Activated CD4-positive, alpha-beta T cell treated with anti-CD3 and anti-CD28 coated beads, Interleukin-2, amount 10 ng/mL, durations not matched to agents 24 days and 14 days (primary cell): ENCODE measurements at places on chromosomes 12 and 14.

- H3K4me1 ChIP-seq: no peaks in the 10 kb centered on the region
- no peak overlapping the region for H3K4me3 ChIP-seq
- DNase-seq: no peak
These were observed 272.8 kb downstream of the PDZRN4 start for GRCh38 chr12:41460906-41461305.

DNA sequence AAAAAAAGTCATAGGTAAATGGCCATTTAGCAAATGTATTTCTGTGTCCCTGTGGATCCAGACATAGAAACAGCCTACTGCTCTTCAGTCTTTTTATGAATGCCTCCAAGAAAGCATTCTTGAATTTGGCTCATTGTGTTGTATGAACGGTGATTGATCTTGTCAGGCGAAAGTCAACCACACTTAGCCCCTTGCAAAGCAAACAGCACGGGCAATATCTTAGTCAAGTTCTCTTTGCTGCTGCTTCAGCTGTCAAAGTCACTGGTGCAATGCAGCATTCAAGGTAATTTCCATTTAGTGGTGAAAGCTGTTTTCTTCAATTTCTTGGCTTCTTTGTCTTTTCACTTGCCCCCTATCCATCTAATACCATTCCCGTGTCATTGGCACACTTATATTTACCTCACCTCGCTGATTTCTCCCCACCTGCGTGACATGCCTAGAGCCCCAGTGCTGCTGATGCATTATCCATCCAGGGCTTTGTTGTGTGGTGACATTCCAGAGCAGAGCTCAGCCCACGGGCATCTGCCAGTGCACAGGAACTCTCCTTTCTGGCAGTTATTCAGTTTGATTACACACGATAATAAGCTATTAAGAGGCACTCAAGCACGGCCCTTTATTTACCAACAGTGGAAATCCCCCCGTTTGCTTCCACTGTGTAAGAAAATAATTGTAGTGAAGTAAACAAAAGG, 362.3 kb upstream of the NOVA1 start:
- H3K27me3 ChIP-seq: no peaks in the 10 kb centered on the region
- H3K27ac ChIP-seq: no peak overlapping the region
- no peak overlapping the region for H3K4me3 ChIP-seq
- no peaks in the 10 kb centered on the region for H3K36me3 ChIP-seq
- no peaks in the 10 kb centered on the region for H3K4me1 ChIP-seq
- DNase-seq: no peak

GRCh38 chr12:124928095-124928911, 13.9 kb upstream of the UBC start:
- H3K36me3 ChIP-seq: peaks cover 8% of the 10 kb centered on the region
- peaks cover 2% of the 10 kb centered on the region for H3K27me3 ChIP-seq
- peak overlapping the region; percentile 84 for H3K4me3 ChIP-seq
- H3K4me1 ChIP-seq: peaks cover 27% of the 10 kb centered on the region
- H3K27ac ChIP-seq: peak overlapping the region; percentile 97

- no peak overlapping the region for H3K27ac ChIP-seq
- H3K36me3 ChIP-seq: no peaks in the 10 kb centered on the region
- no peak overlapping the region for H3K4me3 ChIP-seq
- peaks cover 4% of the 10 kb centered on the region for H3K27me3 ChIP-seq
- no peak for DNase-seq
These were observed 76.6 kb downstream of the TUNAR start for GRCh38 chr14:95953111-95953724.

DNA sequence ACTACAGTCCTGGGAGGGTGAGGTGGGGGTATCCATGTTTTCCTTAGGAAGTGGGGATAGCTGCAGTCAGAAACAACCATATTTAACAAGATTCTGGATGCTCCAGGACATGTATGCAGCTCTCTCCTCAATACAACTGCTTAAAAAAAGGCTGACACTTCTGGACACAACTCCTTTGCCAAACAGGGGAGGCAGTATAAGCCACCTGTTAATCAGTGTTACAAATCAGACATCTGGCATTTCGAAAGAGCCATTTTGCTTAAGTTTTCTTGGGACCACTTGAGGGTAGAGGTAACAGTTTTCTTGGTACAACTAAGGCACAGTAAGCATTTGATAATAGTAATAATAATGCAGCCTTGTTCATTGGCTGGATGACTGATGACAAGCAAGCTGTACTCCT, 47.1 kb downstream of the RPGRIP1 start:
- H3K36me3 ChIP-seq: no peaks in the 10 kb centered on the region
- DNase-seq: no peak
- peaks cover 8% of the 10 kb centered on the region for H3K27me3 ChIP-seq
- no peak overlapping the region for H3K4me3 ChIP-seq
- H3K27ac ChIP-seq: no peak overlapping the region

- H3K4me3 ChIP-seq: no peak overlapping the region
- H3K36me3 ChIP-seq: peaks cover 4% of the 10 kb centered on the region
- no peak for DNase-seq
- H3K27ac ChIP-seq: no peak overlapping the region
- H3K27me3 ChIP-seq: no peaks in the 10 kb centered on the region
- no peaks in the 10 kb centered on the region for H3K4me1 ChIP-seq
These were observed 28.3 kb downstream of the LRCOL1 start for GRCh38 chr12:132582058-132582420.

GRCh38 chr12:28575593-28576205, 385.4 kb downstream of the CCDC91 start:
- no peak overlapping the region for H3K27ac ChIP-seq
- no peak for DNase-seq
- no peak overlapping the region for H3K4me3 ChIP-seq
- H3K27me3 ChIP-seq: no peaks in the 10 kb centered on the region
- no peaks in the 10 kb centered on the region for H3K4me1 ChIP-seq
